Left lobe of liver (tissue), 2 donors: ENCODE measurements at places on chromosomes 16 and 17. TPM values are rescaled to one million over a fixed set of nuclear protein-coding genes. Genes with fewer than 3 reads are reported as not detected.

Gene ADAD2
- not detected for total RNA-seq

Gene PDILT
- total RNA-seq = not detected

Gene MEOX1
- total RNA-seq = not detected

Gene CDRT4
- 1.7 TPM for total RNA-seq

Gene SEPTIN12
- total RNA-seq = not detected
